Activated T-helper 1 cell treated with anti-CD3 and anti-CD28 coated beads, Interleukin-12 subunit alpha, Interleukin-12 subunit beta, Interleukin-2, Interleukin-4 antibody, amounts not matched to agents 30 ng/mL and 10 ng/mL and 1 ng/mL, durations not matched to agents 14 hours and 24 hours and 36 hours (primary cell): ENCODE measurements at places on chromosomes 13 and 19. TPM values are rescaled to one million over a fixed set of nuclear protein-coding genes. Genes with fewer than 3 reads are reported as not detected.

GRCh38 chr13:57815600-57815999, 184.1 kb downstream of the PCDH17 start:
- DNase-seq, result no peak

- no peak for DNase-seq
Observed at GRCh38 chr13:44819245-44819644, 170.0 kb downstream of the NUFIP1 start.

DNA sequence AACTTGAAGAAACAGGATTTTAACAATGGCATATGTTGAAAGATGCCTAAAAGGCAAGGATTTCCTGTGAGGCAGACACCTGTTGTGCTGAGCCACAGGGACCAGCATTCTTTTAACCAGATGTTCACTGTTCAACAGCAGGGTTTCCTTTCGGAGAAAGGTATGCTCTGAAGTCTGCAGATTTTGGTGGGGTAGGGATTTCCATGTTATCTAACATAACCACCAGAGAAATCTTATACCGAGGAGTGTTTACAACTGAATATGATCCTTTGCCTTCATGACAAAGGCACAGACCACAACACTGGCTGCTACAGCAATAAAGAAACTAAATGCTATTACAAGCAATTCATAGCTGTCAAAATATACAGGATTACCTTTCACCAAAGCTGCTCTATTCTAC, 48.1 kb downstream of the MPHOSPH8 start:
- no peak for DNase-seq

DNA sequence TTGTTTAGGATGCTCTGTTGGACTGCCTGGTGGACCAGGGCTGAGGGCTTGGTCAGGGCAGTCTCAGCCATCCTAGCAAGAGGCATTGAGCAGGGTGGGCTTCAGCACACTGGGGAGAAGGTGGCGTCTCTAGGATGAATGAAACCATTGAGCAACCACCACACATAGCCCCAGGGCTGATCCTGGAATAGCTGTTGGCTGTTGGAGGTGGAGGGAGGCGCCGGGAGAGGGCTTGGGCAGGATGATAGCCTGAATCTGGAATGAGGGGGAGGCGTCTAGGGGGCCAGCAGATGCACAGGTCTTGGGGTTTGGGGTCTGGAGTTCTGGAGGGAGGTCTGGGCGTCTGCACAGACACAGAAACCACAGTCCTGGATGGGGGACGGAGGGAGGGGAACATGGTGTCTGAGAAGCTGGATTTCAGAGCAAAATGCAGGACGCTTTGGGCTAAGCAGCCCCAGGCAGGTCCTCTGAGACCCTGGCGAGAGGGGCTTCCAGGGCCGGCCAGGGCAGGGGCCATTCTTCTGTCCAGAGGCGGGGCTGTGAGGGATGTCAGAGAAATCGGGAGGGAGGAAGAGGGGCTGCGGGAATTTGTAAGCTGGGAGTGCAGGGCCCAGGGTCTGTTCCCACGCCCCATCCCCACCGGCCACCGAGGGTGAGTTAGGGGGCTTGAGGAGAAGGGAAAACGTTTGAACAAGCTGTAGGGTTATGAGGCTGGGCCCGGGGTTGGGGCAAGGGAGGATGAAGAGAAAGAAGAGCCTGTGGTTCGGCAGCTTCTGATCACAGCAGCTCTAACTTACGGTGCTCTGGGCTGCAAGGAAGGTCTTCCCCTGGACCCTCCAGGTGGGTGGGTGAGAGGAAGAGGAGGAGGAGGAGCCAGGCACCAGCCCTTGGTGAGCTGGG, 5.2 kb downstream of the TRAPPC5 start:
- no peak for DNase-seq

- DNase-seq, result no peak
Observed at GRCh38 chr13:112842343-112842856, 126.6 kb upstream of the MCF2L start.

GRCh38 chr19:38921420-38922274, 8.9 kb downstream of the SARS2 start:
- no peak for DNase-seq

DNA sequence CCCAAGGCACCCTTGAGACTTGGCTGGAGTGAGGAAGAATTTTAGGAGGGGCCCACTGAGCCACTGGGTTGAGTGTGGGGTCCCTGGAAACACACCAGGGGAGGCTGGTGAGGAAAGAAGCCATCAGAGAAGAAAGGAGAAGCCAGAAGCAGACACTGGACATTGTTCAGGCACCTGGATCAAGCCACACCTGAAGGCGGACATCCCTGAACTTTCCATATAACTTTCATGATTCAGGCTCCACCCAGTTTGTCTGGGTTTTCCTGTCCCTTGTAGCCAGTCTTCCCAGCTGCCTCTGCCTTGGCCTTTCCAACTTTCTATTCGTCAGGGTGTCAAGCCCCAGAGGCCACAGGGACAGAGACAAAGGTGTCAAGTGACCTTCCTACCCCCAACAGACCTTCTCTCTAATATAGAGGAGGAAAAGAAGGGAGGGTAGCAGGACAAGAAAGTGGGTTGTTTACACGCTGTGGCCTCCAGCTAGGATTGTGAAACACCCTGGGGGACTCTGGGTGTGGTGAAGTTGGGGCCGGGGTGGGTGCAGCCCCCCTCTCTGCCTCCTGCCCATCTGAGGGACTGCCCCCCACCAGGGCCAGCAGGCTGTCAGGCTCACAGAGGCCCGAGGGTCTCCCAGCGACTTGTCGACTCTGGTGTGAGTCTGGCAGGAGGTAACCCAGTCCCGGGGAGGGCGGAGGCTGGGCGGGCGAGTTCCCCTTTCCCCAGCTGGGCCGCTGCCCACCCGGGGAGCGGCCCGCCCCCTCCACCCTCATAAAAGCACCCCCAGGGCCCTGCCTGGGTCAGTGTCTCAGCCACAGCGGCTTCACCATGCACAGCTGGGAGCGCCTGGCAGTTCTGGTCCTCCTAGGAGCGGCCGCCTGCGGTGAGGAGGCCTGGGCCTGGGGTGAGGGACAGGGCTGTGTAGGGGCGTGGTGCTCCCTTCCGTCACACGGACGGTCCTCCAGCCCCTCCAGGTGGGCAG, at the start of gene CFD:
Gene CFD, plus strand, starts transcription at position 797 of the 976 bp plus-strand sequence. Its CDS starts 26 bp downstream, at position 823.
- no peak for DNase-seq

- no peak for DNase-seq
Observed at GRCh38 chr19:47778954-47779351, 450 bp downstream of the SELENOW start.

DNA sequence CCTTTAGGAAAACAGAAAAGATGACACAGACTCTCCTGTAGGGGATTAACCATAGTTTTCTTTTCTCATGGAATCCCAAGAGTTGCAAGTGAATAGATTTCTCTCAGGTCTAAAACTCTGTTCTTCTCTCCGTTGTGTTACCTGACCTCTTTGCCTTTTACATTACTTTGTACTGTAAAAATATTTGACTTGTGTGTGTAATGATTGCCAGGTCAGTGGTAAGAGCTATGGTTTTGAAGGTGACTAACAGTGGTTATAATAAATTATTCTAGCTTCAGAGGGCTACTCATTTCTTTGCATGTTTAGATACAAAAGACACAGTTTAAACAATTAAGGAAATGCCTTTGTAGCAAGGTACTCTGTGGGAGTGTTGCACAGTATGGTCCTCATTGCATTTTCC, 23.0 kb upstream of the PSG2 start:
- no peak for DNase-seq

DNA sequence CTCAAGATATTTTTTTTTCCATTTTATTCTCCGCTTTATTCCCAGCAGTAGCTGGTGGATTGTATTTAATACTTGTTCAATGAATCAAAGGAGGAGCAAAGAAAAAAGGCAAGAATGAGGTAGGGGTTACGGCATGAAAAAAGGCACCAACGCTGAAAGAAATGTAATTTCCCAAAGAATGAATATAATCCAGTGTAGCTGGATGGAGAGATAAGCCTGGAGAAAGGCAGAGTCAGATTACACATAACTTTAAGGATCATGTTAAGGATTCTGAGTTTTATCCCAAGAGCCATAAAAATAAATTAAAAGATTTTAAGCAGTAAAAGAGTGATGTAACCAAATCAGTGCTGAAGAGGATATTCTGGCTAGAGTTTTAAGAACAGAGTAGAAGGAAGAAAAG, 67.7 kb downstream of the RBM26 start:
- no peak for DNase-seq

- no peak for DNase-seq
Observed at GRCh38 chr19:30674656-30675055, 302.5 kb downstream of the ZNF536 start.

GRCh38 chr13:39210961-39211534, 172.8 kb downstream of the NHLRC3 start:
- no peak for DNase-seq

GRCh38 chr19:13099073-13099999, 3.3 kb downstream of the LYL1 start:
- DNase-seq, result peak; percentile 76

- no peak for DNase-seq
Observed at GRCh38 chr13:79543883-79544282, 62.9 kb downstream of the NDFIP2 start.

DNA sequence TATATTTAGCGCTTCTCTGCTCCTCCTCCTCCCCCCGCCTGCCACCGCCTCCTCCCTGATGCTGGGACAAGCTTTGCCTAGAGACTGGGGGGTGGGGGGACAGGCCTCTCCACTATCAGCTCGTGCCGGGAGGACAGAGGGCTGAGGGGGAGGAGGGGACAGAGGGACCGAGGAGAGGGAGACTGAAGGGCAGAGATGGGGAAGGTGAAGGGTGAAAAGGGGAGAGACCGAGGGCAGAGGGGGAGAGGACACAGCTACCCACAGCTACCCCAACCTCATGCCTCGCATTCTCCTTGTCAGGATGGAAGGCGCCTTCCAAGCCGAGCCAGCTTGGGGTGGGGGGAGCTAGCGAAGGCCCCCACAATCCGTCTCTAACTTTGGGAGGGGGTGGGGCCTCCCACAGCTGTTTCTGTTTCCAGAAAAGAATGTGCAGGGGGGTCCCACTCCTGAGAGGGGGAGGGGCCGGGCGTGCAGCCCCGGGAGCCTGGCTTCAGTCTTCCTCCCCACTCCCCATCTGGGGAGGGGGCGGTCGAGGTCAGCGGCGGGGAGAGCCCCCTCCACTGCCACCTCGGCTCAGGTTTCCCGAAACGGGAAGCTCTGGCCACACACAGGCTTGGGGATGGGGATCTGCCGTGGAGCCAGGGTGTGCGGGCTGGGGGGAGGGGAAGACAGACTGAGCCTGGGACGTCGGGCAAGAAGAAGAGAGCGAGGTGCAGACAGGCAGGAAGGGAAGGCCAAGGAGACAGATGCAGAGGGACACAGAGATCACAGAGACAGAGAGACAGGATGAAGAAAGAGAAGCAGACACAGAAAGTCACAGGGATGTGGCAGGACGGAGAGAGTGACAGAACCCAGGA, 1.6 kb downstream of the DACT3 start:
- no peak for DNase-seq

DNA sequence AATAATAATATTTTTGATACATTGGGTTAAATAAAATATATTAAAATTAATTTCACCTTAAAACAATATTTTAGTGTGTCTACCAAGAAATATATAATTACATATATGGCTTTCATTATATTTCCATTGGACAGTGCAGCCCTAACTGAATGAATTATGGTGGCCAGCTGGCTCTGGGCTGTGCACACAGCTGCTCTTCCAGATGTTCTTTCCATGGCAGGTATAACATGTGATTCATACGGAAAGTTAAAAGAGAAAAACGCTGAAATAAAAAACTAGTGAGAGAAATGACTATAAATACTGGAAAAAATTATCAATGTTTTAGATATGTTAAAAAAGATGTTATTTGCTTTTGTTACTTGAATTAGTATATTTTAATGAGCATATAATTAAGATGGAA, 216.3 kb downstream of the RGCC start:
- DNase-seq, result no peak

- DNase-seq, result no peak
Observed at GRCh38 chr13:105502193-105502592, 1033.3 kb downstream of the EFNB2 start.

- DNase-seq, result no peak
Observed at GRCh38 chr13:60398907-60399589, 2.0 kb downstream of the TDRD3 start.

GRCh38 chr13:107117327-107118012, 549.5 kb upstream of the ARGLU1 start:
- no peak for DNase-seq

DNA sequence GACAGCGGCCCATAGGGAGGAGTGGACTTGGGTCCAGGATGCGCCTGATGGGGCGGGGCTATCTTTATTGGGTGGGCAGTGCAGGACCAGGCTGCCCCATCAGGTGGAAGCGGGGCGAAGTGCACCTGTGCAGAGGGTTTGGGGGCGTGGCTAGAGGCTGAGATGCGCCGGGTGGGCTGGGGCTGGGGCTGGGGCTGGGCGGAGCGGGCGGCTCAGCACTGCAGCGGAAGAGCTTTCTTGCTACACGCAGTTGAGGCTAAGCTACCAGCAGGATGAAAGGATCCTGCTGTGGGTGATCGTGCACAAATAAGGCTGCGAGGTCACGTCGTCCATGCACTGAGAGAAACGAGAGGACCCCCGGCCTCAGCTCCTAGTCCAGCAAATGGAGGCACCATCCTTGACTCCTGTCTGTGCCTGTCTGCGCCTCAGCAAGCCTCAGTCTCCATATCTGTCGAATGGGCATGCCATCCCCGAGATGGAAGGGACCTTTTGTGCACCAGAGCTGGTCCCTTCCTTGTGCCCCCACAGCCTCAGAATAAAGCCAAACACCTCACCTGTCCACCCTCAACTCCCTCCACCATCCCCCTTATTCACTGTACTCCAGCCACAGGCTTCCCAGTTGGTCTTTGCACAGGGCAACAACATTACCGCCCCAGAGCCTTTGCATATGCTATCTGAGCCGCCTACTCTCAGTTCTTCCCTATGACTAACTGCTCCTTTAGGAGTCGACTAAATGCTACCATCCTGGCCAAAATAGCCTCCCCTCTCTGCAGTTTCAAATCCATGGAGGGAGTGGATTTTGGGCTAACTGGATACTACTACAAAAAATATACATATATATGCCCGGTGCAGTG, 21.0 kb upstream of the HOMER3 start:
- DNase-seq, result no peak

DNA sequence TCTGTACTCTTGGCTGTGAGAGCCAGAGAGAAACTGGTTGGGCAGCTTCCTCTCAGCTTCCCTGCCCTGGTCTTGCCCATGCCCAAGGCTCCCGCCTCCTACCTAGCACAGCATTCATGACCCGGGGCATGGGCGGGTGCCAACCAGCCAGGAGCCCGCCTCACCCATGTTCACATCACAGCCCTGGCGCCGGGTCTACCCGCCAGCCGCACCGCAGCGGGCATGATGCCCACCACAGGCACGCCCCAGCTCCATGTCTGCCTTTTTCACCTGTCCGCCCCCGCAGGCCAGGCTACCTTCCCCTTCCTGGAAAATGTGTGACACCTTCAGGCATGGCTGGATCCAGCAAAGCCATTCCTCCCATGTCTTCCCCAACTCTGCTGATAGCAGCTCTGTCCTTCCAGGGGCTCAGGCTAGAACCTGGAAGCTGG, 42.1 kb downstream of the PTPRS start:
- DNase-seq, result no peak

FFAR1 gene
- 0.12 and 0.18 TPM in 2 replicates for total RNA-seq

CD79A gene
- 2.7 and 2.9 TPM in 2 replicates for total RNA-seq

SIGLEC11 gene
- not detected in 2 replicates for total RNA-seq

KASH5 gene
- total RNA-seq, result 0.15 TPM in 1 of 2 replicates, not detected in the other

TMC4 gene
- 0.73 and 0.83 TPM in 2 replicates for total RNA-seq

PABPC3 gene
- 0.34 TPM in 2 replicates for total RNA-seq
